Left renal cortex interstitium (tissue), 4 donors: ENCODE measurements at places on chromosomes 2 and 18. TPM values are rescaled to one million over a fixed set of nuclear protein-coding genes. Genes with fewer than 3 reads are reported as not detected.
A peak's percentile ranks its signal among the peaks of the same experiment; 100 is the strongest.

- DNase-seq, result no peak
Observed at GRCh38 chr2:67689651-67690050, 292.5 kb downstream of the ETAA1 start.

GRCh38 chr2:65434592-65435241, 2.3 kb upstream of the SPRED2 start:
- DNase-seq, result no peak

DNA sequence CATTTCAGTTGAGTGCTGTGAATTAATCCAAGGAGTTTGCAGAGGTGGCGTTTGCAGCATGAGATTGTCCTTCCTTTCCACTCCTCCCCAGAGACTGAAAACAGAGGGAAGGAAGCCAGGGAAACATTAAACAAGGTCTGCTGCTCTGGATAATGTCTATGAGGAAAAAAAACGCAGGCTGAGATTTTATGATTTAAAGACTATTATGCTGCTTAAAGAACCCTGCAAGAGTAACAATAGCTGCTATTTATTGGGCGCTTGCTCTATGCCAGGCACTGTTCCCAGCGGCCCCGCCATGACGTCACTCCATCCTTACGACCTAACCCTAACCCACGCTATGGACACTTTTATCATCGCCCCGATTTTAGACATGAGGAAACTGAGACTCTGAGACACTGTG, 222.4 kb downstream of the BCL2 start:
- DNase-seq, result no peak

DNA sequence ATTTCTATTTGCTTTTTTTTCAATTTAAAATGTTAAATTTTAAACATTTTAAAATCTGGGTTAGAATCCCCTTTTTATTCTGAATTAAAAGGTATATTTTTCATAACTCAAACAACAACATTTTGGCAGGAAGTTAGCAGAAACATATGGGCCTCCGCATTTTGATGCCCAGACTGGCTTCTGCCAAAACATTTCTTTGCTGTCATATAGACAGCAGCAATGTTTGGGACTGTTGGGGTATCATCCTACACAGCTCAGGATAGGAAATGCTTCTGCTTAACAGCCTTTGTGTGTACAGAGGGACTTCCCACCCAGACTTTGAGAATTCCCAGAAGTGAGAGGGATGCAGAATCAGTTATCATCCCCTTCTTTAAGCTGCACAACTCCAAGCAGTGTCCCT, 155.4 kb upstream of the PARD3B start:
- DNase-seq, result no peak

DNA sequence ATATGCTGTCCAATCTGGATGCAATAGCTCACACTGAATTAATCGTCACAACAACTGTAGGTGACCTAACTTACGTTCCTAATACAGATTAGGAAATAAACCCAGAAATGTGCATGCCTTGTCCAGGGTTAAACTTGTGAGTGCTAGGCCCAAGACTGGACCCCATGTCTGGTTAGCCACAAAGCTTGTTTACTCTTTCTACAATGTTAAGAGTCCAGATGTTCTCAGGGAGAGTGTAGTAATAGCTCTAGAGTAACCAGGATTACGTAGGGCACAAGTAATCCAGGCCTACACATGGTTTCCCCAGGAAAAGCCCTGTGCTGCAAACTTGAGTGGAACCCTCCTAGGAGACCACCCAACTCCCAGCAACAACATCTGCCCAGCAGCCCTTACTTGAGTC, 26.2 kb downstream of the TRIB2 start:
- DNase-seq, result no peak

The SPDYA gene
- 3.6 TPM for polyA plus RNA-seq

The KCNJ13 gene
- polyA plus RNA-seq, result 1.8 TPM

DNA sequence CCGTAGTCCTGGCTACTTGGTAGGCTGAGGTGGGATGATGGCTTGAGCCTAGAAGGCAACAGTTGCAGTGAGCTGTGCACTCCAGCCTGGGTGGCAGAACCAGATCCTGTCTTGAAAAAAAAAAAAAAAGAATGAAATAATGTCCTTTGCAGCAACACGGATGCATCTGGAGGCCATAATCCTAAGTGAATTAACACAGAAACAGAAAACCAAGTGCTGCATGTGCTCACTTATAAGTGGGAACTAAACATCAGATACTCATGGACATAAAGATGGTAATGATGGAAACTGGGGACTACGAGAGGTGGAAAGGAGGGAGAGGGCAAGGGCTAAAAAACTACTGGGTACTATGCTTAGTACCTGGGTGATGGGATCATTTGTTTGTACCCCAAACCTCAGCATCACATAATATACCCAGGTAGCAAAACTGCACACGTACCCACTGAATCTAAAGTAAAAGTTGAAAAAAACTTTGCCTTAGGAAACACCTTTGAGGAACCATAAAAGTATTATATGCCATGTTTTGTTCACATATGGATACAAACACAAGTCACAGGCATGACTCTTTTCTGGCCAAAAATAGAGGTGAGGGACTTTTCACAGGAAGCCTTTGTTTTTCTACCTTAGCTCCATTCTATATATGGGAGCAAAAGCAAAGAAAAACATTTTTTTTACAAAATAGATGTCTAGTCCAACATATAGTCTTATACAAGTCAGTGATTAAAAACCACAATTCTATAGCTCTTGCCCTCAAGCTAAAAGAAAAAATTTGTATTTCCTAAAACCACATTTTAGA, 36.6 kb downstream of the GPR155 start:
- no peak for DNase-seq

DNA sequence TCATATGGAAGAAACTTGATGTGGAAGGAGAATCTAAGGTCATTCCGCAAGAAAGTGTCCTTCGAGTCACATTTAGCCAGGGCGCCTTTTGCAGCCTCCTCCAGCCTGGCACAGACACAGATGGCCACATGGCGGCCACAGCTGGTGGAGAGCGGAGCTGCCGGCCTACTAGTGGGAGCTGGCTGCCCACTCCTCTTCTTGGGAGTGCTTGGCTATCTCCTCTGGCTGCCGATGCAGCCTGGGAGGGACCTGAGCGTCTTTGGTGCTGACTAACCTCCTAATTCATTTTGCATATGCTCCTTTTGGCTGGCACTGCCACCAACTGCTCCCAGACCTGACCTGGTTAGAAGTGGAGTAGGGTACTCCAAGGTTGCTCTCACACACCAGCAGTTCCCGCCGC, 199.3 kb upstream of the MYT1L start:
- DNase-seq, result no peak

DNA sequence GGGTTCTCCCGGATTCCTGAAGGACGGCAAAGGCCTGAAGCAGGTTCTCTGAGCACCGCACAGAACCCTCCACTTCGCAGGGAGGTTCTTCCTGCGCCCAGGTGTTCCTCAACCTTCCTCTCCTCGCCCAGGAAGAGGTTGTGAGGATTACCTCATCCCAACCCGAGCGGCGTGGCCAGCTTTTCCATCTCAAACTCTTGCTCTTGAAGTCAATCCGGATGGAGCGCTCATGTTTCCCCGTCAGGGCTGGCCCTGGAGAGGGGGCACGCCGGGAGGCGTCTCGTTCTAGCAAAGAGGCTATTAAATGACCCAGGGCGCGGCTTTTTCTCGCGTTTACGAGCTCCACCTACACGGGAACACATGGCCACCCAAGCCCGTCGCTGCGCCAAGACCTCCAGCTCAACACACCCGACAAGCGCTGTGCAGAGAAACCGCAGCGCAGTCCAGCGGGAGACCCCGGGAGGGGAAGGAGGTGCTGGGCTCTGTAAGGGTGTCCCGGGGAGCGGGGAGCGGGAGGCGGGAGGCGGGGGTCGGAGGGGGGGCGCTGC, 540 bp upstream of the RAB10 start:
- DNase-seq, result peak; percentile 75

The GATA6 gene
- polyA plus RNA-seq, result 10.1 TPM

DNA sequence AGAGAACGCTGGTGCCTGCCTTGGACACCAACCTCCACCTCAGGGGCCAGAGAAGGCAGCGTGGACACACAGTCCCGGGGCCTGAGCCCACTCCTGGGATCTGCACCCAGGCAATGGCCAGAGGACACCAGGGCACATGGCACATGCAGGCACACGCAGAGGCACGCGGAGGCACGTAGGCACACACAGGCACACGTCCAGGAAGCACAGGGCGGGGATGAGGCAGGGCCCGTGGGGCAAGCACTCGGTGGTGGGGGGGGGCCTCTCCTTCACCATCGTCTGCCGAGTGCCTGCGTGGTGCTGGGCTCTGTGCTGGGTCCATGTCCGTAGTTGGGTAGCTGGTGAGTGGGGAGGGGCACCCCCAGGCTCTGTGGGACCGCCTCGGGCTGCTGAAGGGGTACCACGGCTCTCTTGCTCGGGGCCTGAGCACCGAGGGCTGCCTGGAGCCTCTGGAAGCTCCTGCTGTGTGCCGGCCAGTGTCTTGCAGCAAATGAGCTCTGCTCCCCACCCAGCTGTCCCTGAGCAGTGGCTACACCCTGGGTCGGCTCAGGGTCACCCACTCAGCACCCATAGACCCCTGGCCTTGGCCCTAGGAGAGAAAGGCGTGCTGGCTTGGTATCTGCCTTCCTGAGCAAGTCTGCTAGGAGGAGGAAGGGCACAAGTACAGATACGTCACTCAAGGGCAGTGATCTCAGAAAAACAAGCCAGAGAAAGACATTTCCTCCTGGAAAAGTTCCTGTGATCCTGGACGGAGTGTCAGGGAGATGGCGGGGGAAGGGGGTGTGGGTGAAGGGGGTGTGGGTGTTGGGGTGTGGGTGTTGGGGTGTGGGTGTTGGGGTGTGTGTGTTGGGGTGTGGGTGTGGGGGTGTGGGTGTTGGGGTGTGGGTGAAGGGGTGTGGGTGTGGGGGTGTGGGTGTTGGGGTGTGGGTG, 26.4 kb downstream of the RTP5 start:
- peak; percentile 35 for DNase-seq

DNA sequence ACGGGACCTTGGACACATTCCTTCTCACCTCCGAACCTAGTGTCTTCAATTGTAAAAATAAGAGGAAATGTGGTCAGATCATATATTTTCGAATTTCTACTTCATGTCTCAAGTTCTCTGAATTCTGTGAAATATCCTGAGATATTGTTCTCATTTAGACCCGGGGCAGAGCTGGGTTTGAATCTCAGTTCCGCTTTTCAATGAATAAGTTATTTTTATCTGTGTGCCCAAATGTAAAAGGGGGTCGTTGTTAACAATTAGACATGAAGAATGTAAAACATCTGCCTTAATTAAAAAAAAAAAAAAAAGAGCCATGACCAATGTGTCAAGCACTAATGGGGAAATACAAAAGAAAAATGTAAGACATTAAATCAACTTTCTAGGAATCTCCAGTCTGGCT, 48.9 kb upstream of the BCL11A start:
- no peak for DNase-seq

The ITPRIPL1 gene
- polyA plus RNA-seq, result 3.9 TPM

DNA sequence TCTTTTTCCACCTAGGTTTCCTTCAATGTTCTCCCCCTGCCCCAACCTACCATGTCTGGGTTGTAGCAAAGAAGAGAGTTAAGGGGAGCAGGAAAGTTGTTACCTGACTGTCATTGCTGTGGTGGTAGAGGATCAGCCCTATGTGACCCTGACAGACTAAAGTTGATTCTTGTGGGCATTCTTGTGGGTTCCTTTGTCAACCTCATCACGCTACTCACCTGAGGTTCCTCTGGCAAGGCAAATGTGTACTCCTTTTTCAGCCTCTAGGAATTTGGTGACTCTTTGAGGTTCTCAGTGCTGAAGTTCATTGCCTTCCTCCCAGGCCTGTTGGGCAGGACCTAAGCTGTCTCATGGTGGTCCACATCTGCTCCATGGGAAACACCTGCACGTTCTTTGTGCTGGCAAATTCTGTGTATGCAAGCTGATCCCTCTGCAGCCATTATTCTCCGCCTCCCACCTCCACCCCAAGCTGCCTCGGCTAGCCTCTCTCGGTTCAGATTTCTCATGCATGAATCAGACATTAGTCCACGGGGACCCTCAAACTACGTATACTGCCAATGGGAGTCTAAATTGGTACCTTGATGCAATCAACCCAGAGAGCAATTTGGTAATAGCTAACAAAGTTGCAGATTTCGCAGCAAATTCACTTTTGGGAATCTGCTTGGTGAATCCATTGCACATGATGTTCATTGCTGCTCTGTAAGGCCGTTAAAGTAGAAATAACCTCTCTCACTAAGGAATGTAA, 1.5 kb upstream of the GMCL1 start:
- no peak for DNase-seq

DNA sequence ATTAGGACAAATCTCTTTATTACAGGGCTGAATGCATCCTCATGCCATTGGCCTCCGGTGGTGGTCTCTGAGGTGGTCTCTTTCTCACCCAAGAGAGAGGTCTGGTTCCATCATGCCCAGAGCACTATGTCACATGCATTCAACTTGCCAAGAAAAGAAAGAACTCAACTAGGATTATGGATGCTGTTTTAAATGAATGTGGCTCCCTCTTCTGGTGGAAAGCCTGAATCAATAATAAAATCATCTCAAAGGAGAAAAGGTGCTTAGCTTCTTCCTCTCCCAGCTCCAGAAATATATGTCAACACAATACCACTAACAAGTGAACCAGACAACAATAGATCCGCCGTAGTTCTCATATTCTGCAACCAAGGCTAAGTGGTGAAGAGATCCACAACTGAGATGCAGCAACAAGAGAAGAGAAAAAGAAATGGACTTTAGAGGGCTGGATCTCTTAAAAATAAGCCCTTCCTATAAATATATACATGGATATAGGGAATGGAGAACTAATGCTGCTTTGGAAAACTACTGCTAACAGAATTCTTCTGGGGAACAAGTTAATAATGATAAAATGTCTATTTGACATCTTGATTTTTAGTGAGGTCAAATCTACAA, 396.8 kb downstream of the NCKAP5 start:
- peak; percentile 29 for DNase-seq

DNA sequence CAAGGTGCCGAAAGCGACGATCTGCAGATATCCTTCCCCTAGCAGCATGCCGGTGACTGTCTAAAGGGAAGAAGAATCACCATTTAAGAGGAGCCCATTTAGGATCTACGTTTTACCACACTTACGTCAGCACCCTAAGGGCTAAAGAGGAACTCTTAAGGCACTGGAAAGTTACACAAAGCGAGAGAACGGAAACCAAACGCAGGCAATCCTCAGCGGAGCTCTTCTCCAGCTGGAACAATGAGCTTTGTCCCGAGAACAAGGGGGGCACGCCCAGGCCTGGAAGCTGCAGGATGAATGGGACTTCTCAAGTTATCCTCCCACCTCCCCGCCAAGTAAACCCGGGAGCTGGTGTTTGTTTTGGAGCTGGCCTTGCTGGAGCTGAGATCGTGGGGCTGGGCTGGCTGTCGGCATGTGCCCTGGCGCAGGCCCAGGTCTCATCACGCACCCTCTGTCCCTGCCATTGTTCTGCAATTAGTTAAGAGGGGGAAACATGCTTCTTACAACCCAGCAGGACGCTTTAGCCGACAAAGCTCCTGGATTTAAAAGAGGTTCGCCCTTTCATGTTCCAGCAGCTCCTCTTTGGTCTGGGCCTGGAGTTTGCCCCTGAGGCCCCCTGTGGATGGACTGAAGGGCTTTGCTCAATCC, 36.4 kb downstream of the PXDN start:
- no peak for DNase-seq

The ANKRD30B gene
- 0.17 TPM for polyA plus RNA-seq
